GM12892 (cell line): ENCODE measurements at places on chromosomes 7 and 10.

- DNase-seq: no peak
Measured at GRCh38 chr7:93551063-93551895, 23.2 kb downstream of the CALCR start.

DNA sequence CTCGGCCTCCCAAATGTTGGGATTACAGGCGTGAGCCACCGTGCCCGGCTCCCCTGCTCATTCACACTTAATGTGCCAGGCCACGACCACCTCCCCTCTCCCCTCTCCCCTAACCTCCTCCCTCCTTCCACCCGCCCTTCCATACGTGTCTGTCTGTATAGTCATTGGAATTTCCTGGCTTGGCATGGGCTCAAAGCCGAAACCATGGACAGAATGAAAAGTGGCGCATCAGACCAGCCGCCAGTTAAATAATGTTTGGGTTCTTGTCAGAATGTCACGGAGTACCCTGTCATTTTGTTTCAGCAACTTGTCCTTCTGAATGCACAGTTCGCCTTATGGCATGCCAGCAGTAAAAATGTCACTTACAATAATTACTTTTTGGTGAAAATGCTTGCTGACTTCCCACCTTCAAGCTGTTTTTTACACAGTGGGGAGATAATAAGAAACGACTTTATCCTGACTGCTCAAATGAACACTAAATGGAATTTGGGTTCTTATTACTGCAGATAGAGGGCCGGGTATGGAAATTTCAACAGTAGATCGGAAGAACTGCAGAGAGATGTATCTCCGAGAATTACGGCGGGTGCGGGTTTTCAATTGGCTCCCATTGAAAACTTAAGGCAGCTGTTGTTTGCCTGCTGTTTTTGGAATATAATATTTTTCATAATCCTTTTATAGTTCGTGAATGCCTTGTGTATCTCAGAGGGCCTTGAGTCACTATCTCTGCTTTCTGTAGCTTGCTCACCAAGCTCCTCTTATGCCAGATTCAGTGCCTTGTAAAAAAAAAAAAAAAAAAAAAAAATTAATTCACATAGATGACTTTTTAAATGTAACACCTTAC, 65.5 kb upstream of the SH2B2 start:
- no peak for DNase-seq

DNA sequence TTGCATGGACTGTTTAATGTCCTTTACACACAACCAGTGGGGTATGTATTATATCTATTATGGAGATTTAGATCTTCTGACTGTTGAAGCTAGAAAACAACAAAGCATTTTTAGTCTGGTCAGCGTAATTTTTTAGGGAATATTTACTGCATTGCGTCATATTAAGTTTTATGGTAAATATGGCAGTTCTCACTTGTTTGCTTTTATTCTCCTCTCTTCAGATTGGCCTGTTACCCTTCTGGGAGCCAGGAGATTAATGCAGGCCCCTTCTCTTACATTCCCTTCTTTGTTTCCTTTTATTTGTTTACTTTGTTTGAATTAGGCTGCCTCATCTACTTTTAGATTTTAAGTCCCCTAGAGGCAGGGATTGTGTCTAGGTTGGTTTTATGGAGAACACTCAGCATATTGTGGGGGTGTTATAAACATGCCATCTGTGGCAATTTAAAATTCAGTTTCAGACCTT, 13.8 kb downstream of the UBE2D1 start:
- no peak for DNase-seq

- no peak for DNase-seq
Measured at GRCh38 chr7:114160925-114161324, 242.1 kb upstream of the PPP1R3A start.

GRCh38 chr7:150793569-150794238, 6.5 kb downstream of the TMEM176B start:
- DNase-seq: no peak
